ENCODE measurements at places on chromosomes 6 and 20.

- DNase-seq: peak; percentile 40
Observed at GRCh38 chr6:33344701-33345697, 27.5 kb upstream of the ZBTB22 start.

DNA sequence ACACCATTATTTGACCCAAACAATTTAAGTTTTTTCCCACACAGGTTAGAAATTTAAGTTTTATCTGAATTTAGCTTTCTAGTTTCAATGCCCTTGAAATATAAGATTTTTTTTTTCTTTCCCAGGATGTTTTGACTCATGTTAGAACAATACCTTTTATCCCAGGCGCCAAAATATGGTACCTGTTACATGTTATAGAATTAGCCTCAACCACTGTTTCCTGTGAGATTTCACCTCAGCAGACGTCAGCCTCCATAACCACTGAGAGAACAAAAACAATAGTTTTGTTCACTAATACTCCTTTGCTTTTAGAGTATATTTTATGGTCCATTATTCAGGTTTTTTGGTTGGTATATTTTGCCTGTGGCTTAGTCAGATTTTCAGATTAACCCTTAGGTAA is 302.9 kb downstream of the CDKAL1 start:
- DNase-seq: no peak

DNA sequence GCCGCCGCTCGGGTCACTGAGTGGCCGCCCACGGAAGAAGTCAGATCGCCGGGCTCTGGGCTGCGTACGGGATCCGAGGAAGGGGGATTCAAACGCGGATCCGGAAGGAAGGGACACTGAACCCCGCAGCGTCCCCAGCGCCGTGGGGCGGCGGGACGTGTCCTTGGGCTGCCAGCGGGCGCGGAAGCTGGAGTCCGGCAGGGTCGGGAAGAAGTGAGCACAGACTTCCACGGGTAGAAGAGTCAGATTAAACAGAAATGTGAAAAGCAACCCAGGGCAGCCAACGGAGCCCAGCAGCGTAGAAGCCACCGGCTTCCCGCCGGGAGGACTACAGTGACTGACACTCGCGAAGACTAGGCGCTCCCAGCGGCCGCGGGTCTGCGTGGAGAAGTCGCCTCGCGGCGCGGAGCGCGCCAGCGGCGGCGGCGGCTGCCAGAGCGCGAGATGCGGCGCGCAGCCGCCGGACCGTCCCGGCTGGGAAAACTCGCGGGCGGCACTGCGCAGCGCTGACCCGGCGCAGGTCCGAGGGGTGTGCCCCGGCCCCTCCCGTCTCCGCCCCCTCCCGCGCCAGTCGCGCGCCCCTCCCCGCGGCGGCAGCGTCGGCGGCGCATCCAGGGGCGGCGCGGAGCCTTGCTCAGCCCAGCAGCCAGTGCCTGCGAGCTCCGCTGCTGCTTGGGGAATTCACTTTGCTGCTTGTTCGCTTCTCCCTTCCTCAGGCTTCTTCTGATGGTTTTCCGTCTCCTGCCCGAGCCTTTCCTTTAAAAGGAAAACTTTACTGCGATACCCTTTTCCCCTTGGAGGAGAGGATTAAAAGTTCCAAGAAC is at the start of gene SAMD5:
SAMD5 (plus strand) TSS at position 649 of the 824 bp plus-strand sequence. CDS start 239 bp downstream, outside the sequence.
- DNase-seq: no peak

DNA sequence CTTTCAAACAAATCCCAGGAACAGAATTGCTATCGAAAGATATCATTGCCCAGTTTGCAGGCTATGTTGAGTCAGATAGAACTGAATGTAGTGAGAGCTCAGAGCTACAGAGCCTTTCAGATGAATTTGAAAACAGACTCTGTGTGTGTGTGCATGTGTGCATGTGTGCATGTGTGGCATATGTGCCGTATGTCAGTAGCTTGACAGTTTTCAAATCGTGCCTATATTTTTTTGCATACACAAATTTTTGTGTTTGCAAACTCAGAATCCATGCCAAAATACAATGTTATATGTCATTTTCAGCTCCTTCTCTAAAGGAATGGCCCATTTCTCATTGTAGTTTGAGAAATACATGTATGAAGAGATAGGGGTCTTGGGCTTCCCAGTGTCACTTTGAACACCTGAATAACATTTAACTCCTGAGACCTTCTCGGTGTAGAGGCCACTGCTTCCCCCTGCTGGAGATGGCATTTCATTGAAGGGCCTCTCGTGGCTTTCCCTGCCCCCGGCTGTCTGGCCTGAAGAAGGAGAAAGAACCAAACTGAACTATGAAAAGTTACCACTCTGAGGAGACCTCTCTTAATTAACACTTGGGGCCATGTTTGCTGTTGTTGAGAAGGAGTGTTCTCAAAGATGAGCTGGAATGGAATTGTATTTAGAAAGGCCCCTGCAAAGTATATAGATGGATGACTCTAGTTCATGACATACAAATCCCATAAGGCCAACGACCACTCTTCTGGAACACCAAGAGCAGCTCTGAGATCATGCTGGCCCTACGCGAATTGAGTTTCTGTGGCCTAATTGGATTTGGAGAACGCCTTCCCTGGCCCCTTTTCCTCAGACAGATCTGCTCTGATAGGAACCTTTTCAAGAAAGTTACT is 58.7 kb downstream of the VAPB start:
- DNase-seq: peak; percentile 17

GRCh38 chr6:131362070-131362469 is 211.0 kb upstream of the ARG1 start:
- DNase-seq: no peak

DNA sequence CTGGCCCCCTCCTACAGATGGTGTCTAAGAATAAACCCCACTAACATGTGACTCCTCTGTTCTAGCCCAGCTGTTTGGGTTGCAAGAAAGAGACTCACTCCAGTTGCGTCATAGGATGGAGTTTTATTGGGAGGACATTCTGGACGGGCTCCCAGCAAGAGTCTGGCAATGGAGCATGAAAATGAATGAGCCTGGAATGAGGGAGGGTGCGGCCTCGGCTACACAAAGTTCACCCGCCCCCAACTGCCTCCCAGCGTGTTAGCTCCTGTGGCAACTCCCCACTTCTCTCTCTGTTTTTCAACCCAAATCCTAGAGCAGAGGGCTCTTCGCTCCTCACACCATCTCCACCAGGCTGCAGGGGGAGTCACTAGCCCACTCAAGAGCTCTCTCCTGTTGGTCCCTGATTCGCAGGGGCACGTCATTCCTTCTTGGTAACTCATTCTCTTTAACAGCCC is 5.1 kb upstream of the ADAM33 start:
- no peak for DNase-seq

DNA sequence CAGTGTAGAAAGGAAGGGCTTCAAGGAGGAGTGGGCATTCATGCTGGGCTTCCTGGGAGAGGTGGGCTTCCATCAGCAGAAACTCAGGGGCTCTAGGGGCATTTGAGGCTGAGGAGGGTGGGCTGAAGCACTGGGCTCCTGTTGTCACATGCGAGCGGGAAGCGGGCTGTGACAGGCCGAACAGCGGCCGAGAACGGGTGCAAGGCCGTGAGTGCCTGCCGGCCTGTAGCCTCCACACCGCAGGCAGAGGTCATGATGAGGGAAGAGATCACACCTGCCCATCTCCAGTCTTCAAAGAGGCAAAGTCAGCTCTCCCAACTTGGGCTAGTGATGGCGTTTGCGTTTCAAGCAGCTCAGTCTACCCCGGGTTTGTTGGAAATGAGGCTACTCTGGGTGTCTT is 880 bp downstream of the TTLL2 start:
- no peak for DNase-seq

DNA sequence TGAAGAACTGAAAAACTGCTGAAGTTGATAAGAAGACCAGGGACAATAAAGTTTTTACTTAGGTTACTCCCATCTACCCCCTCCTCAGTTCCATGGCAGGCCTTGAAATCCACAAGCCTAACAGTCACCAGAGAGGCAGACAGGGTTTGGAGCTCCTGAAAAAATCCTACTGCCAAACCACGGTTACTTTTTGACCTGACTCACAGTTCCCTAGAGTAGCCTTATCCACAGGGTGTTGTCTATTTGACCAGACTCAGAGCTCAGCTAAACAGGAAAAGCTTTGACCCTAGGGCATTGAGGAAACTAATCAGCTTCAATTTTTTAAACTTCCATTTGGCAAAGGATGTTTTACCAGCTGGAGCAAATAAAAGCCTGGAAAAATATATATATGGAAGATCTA is 257.7 kb upstream of the NT5E start:
- DNase-seq: no peak

GRCh38 chr6:123598011-123598410 is 38.7 kb downstream of the TRDN start:
- no peak for DNase-seq

GRCh38 chr6:84651583-84651982 is 112.8 kb downstream of the TBX18 start:
- no peak for DNase-seq

GRCh38 chr20:62501801-62502495 is 26.2 kb upstream of the GATA5 start:
- peak; percentile 30 for DNase-seq

DNA sequence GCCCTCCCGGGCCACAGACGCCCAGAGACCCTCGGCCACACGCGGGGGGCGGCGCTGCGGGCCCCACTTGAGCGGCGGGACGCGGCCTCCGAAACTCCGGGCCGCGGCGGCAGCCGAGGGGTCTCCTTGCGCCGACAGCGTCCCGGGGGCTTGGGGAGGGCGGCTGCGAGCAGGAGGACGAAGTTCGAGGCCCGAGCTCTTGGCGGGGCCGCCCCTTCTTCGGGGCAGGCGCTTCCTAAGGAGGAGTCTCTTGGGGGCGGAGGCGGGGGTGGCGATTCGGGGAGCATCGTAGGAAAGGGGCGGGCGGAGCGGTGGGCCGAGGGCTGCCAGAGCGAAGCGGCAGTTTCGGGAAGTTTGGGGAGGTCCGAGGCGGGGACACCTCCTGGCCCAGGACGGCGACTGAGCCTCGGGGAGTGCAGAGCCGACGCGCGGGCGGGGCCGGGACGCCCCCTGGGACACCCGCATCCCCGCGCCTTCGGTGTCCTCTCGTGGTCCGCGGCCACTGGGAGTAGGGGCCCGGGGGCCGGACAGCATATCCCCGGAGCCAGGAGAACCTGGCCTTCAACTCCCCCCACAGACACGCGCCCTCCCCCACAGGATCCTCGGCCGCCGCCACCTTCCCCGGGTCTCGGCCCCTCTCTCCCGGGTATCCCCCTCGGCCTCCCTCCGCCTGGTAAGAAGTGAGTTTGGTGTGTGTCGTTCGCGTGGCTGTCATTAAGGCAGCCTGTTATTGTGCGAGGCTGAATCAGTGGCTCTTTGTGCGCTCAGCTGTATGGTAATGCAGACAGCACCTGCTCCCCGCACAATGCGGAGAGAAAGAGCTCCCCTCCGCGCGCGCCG is 613 bp upstream of the DLL1 start:
- no peak for DNase-seq

DNA sequence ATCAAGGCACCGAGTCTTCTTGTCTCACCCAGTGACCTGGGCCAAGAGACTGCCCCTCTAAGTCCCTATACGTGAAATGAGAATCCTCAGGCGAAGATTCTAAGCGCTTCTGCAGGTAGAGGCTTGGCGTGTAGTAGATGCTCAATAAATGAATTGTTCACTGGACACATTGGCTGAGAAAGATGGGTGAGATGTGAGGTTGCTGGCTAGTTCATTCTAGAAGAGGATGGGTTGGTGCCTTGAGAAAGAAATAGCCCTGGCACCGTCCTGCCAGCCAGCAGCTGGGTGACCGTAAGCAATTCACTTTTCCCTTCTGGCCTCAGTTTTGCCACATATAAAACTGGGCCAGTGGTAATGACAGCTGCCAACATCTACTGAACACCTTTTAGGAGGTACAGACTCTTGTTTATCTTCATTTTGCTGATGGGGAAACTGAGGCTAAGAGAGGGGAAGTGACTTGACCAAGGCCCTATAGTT is 1.4 kb downstream of the SRC start:
- no peak for DNase-seq

DNA sequence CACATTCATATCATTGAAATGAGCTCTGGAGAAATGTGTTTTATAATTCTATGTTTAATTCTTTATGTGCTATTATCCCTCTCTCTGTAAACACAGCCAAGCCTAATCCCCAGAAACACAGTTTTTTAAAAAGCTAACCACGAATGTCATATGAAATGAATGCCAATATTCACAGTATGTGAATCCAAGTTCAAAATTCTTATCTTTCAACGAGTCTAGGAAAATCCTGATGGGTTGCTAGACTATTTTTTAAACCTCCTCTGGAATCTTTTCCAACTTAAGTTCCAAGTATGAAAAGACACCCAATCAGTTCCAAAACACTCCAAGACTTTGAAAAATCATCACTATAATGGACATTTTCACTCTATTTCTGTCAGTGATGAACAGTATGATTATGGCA is 689.3 kb downstream of the HACE1 start:
- DNase-seq: no peak

DNA sequence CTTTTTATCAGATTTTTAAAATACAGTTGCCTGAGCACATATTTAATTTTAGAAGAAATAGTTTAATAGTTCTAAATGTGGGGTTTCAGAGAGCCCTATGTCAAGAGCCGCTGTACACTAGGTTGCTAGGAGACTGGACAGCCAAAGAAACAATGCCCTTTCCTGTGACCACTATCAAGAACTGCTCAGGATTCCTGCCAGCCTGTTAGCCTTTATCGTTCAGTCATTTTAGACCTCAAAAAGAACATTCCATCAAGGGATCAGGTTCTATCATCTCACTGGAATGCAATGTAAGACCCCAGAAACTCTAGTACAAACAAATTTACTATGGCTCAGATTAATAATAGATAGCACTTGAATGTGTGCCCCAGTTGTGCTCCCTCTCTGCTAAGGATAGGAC is 181.2 kb upstream of the CCN2 start:
- no peak for DNase-seq

- DNase-seq: no peak
Observed at GRCh38 chr20:58014628-58015315, 213.7 kb downstream of the ANKRD60 start.

DNA sequence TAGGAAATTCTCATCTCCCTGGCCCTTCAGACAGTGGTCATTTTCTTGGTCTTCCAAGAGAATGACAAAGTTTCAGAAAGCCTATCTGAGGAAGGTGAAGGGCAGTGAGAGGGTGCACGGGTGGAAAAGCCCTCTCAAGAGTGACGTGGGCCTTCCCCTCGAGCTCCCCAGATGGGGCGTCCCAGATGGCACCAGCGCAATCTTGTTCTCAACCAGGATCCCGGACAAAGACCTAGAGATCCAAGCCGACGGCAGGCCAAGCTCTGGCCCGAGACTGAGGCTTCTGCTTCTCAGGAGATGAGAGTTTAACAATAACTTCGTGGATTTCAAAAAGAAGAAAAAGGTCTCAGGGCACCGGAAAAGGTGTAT is 797 bp upstream of the ZNF133 start:
- no peak for DNase-seq

DNA sequence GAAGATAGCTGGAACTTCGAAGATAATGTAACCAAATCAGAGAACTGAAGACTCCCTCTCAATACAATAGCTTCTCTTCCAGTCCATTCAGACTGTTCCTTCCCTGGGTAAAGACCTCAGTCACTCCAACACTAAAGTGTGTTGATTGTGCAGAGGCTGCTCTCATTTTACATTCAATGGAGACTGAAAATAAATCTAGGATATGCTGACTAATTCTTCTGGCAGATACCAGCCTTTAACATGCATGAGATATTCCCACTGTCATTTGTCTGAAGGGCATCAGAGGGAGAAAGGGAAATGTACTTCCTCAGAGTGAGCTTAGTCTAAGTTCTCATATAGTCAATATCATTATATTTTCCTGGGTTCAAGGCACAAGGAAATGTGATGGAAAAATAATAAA is 166.4 kb upstream of the IRAK1BP1 start:
- no peak for DNase-seq

- no peak for DNase-seq
Observed at GRCh38 chr6:57158658-57159057, 13.5 kb upstream of the BAG2 start.

- no peak for DNase-seq
Observed at GRCh38 chr6:69880601-69881000, 14.2 kb downstream of the COL19A1 start.

GRCh38 chr6:53673162-53673727 is 7.7 kb upstream of the KLHL31 start:
- DNase-seq: no peak

Data from stimulated activated CD4-positive, alpha-beta T cell treated with anti-CD3 and anti-CD28 coated beads, Interleukin-1b, Interleukin-23, amount 100 ng/mL, for 24 hours (primary cell).